ENCODE measurements at places on chromosomes 1 and 21.

- no peak for DNase-seq
These were observed 58.9 kb downstream of the DIPK1A start for GRCh38 chr1:92902406-92902744.

- no peak for DNase-seq
These were observed 185.2 kb downstream of the C1orf94 start for GRCh38 chr1:34361781-34362357.

- DNase-seq = no peak
These were observed 73.6 kb downstream of the RGS13 start for GRCh38 chr1:192709544-192709943.

GRCh38 chr1:25072461-25072860 is 142.4 kb upstream of the RUNX3 start:
- no peak for DNase-seq

DNA sequence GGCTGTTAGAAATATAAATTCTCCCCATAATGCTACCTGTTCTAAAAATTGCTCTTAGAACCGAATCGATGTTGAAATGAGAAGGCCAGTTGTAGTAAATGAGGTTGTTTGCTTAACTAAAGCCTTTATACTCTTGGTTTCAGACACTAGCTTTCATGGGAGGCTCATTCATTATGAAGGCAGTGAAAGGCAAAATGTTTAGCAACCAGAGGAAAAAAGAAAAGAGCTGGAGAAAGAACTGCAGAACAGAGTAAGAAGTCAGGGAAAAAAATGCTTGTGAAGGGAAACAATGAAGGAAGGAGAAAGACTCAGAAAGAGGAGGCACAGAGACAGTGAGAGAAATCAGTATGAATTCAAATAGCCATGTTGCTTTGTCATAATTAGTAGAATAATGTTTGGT is 128.2 kb downstream of the ATP5PO start:
- DNase-seq = no peak

- DNase-seq = no peak
These were observed 91.7 kb downstream of the SIM2 start for GRCh38 chr21:36790616-36791015.

DNA sequence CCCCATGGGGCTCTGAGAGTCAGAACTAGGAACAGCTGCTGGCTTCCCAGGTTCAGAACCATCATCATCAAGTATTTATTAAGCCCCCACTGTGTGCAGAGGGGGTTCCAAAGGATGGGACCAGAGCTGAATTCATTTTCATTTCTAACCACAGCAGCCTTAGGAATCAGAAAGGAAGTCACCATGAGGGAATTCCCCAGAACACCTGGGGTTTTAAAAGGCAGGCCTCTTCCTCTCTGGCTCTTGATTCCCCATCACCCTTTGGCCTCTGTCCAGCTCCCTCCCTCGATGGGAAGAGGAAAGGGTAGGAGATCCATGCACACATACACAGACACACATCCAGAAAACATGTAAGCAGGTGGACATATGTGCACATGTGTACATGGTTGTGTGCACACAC is 1.3 kb upstream of the KCNN3 start:
- DNase-seq = no peak

DNA sequence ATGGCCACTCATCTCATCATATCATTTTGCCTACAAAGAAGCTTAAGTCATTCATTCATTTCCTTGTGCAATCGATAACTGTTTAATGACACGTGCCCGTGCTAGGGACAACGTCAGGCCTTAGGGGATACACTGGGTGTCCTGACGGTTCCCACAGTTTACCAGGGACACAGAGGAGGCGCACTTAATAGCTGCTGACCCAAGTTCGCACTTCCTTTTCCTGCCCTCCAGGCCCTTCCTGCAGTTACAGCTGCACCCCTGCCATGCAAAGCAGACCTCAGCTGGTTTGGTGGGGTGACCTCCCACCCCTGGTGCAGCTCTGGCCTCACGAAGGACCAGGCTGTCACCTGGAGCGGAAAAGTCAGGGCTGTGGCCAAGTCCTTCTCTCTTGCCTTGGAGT is 4.2 kb downstream of the SPATA21 start:
- no peak for DNase-seq

- no peak for DNase-seq
These were observed 110.3 kb upstream of the TNR start for GRCh38 chr1:175853681-175854080.

DNA sequence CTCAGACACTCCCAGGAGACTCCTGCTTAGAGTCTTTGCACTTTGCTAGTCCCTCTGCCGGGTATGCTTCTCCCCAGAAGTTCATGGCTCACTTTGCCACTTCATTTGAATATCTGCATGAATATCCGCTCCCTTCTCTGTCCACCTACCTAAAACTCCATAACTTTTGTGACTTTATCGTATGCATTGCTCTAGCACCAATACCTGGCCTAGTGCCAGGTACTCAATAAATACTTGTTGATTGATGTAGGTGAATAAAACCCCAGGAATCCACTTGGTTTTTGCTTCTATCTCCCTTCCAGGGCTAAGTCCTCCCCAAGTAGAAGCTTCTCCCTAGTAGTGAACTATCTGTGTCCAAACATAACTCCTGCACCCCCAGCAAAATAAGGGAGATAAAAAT is 27.8 kb upstream of the CTTNBP2NL start:
- DNase-seq = no peak

DNA sequence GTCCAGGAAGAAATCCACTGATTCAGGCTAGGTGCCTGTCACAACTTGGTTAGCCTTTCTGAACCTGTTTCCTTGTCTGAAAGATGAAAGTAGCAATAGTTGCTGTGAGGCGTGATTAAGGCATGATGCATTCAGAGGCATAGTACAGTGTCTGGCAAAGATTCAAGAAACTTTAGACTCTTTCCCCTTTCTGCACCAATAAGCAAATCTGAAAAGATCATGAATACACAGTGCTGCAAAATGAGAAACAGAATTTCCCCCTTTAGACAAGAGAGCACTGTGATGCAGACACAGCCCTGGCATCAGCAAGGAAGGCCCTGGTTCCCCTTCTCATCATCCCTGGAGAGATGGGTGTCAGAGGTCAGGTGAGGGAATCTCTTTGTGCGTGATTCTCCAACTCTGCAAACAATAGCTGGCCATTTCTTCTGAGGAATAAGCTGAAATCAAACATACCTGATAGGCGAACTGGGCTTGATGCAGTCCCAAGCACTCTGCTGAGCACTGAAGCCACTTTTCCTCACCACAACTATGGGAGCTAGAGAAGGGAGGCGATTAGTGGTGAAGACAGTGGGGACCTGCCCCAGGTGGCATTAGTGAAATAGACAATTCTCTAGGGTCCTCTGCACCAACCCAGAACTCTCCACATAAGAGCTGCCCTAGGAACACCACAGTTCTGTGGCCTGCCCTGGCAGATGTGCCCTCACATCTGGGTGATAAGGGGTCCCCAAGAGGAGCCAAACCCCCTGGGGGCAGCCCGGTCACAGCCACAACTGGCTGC is 41.7 kb downstream of the ITPKB start:
- DNase-seq = no peak

DNA sequence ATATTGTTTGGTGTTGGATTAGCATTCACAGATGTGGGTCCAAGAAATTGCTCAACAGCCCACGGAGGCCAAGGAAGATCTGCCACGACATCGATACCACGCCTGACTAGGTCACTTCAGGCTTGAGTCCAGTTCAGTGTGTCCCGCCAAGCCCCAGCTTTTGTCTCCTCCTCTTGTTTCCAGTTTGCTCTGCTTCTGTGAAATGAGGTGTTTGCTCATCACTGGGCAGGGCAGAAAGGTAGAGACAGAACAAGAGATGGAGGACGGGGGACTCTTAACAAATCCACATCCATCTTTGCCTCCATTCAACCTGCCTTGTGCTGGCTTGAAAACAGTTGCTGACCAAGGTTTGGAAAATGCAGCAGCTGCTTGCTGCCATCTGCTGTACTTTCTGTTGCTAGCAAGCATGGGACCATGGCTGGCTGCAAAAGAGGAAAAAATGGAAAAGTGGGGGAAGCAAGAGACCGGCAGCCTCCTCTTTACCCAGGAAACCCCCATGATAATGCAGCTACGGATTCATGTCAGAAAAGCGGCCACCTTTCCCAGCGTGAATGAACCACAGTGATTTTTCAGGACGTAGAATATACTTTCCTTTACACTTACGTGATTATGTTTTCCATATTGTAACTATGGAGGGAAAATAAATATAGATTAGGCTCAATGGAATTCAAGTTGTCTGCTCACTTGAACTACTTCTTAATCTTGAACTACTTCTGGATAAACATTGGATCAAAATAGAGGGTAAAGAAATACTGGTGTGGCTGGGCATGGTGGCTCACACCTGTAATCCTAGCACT is 80.2 kb upstream of the GREM2 start:
- peak; percentile 13 for DNase-seq
